Activated CD4-positive, alpha-beta T cell treated with anti-CD3 and anti-CD28 coated beads for 1 hour (primary cell): ENCODE measurements at places on chromosomes 16 and 17.

DNA sequence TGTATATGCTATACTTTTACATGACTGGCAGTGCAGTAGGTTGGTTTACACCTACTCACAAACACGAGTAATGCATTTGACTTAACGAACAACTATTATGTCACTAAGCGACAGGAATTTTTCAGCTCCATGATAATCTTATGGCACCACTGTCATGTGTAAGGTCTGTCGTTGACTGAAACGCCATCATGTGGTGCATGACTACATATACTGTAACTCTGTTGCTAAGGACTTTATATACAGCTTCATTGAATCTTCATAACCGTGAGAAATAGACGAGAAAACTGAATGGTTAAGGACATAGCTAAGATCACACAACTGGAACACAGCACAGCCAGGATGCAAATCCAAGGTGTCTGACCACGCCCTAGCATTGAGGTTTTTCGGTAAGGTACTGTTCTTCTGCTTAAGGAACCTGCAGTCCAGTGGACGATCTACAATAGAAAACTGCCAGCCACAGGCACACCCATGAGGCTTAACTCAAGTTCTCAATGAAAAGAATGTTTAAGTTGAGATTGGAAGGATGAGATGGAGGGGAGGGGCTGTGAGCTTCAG, 3.3 kb downstream of the CFAP20 start:
- DNase-seq, result no peak

GRCh38 chr16:88533932-88534637, 36.1 kb upstream of the ZC3H18 start:
- DNase-seq, result peak; percentile 72

DNA sequence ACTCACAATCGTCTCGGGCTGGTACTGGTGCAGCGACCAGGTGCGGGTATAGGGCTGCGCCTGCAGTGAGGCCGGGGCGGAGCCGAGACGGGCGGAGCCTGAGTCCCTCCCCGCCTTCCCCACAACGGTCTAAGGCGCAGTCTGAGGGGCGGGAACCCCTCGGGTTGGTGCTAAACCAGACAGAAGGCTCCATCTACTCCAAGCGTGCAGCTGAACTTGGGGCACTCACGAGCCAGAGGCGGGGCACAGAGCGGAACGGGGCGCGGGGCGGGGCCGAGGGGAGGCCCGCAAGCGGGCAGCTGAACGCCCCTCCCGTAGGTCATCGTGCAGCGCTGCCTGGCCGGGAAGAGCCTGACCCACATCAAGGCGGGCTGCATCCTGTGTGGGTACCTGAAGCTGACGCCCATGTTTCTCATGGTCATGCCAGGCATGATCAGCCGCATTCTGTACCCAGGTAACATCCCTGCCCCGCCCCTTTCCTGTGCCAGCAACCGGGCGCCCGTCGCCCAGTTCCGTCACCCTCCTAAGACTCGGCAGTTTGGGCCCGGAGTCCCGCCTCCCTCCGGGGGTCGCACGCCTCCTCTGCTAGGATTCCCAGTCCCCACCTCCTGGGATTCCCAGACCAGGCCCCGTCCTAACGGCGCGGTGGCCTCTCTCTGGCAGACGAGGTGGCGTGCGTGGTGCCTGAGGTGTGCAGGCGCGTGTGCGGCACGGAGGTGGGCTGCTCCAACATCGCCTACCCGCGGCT, 5.0 kb downstream of the SLC5A2 start:
- DNase-seq, result peak; percentile 63

DNA sequence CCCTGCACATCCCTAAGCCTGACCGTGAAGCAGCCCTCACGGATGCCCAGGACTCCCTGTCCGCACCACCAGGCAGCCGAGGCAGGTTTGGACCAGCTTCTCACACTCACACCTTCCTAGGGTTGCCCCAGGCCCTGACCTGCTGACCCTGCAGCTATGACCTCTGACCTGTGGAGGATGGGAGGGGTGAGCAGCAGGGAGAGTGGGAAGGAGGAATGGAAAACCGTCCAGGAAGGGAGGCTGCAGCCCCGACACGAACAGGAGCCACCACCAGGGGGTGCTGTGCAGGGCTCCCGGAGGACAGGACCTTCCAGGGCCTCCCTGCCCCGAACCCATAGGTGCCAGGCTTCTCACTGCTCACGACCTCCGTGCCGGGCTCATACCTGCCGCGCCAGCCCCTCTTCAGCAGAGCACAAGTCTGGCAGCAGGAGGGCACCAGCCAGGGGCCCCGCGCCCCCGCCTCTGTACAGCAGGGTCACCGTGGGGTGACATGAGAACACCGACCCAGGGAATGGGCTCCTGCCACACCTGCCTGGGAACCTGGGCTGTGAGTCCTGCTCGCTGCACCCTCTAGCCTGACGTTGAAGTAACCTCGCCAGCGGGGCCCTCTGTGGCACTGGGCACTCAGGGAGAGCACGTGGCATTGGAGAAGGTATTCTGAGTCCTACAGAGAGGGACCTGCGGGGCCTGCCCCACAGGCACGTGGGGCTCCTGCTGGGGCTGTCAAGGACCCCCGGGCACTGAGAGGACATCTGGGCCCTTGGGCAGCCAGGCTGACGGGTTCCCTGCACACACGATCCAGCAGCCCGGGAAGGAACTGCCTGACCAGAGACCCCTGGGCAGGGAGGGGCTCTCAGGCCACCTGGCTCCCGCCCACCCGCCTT, 37.6 kb downstream of the CTU2 start:
- peak; percentile 67 for DNase-seq

GRCh38 chr17:80847496-80848230, 144.0 kb upstream of the CHMP6 start:
- DNase-seq, result peak; percentile 35

- DNase-seq, result no peak
Measured at GRCh38 chr17:20010099-20010863, 1.1 kb downstream of the SPECC1 start.

GRCh38 chr17:82053556-82054263, 2.0 kb downstream of the GPS1 start:
- DNase-seq, result no peak

GRCh38 chr17:38598536-38598935, 7.2 kb downstream of the SRCIN1 start:
- DNase-seq, result no peak

DNA sequence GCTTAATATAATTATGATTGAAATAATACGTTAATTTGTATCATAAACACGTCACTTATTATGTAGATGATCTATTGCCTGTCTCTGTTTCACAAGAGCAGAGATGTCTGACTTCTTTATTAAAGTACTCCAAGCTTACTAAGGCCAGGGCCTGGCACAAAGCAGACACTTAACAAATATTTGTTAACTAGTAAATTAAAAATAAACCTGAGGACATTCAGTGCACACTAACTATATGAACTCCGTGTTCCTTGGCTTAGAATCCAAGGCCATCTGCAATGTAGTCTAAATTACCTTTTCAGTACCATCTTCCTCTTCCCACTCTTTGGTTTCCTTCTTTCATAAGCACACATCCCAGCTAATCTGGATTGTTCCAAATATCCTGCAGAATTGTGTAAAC, 210.8 kb upstream of the SOX9 start:
- DNase-seq, result no peak

- DNase-seq, result no peak
Measured at GRCh38 chr17:76071531-76072147, 678 bp downstream of the SRP68 start.

DNA sequence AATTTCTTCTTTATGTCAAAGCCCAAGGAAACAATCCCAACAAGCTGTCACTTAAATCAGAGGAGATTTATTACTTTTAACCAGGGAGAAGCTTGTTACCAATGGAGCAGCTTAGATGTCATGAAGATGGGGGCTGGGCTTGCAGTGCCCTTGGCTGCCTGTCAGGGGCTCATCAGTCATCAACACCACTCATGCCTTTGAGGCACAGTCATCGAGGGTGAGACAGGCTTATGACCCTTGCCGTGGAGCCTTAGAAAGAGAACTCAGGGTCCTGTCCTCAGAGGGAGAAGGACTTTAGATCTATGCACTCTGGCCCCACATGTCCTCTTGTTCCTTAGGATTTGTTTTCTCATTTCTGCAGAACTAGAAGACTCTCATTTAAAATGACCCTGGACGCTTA, 318.3 kb downstream of the CBLN1 start:
- no peak for DNase-seq

DNA sequence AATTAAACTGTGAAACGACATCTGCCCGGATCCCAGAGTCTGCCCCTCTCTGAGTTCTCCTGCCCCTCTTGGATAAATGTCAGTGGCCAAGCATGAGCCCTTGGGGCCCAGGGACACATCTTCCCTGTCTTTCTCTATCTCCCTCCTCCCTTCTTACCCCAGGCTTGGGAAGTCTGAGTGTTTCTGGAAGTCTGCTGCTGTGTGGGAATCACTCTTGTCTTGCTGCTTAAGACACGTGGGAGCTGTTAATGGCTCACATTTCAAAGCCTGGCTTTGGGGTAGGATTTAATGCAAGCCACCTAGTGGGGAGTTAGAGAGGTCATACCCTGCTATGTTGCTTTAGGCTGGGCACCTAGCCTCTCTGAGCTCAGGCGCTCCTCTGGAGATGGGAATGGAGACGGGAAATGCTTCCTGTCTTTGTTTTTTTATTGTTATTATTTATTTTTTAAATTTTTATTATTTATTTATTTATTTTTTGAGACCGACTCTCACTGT, 218.5 kb upstream of the CIBAR2 start:
- no peak for DNase-seq

DNA sequence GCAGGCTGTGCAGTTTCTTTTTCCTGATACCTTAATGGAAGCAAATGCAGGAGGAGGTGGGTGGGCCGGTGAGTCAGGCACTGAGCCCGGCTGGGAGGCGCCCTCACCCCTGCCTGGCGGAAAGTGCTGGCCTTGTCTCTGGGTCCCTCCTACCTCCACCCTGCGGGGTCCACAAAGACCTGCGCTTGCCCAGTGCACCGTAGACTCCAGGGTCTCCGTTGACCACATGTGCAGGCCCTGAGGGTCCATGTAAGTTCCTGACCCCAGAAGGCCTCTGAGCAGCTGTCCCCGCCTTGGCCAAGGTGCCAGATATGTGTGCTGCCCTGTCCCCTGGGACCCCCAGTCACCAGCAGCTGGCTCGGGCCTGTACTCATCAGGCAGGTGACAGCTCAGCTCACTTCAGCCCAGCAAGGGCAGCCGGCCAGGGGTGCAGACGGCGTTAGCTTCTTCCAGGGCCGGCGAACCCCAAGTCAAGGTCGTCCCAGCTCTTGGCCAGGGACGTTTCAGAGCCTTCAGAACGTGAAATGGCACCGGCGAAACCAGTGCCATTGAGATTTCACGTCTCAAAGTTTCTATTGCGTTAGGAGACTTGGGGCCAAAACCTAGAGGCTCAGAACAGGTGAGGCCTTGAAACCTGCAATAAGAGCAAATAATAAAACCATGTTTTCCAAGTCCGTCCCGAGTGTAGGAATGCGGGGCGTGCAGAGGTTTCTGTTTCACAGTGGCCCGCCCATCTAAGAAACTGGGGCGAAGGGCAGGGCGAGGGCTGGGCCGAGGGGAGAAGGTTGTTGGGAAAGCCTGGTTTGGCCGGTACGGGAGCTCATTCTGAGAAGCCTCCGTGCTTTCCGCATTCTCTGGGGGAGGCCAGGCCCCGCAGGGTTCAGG, 12.1 kb downstream of the METRNL start:
- no peak for DNase-seq

DNA sequence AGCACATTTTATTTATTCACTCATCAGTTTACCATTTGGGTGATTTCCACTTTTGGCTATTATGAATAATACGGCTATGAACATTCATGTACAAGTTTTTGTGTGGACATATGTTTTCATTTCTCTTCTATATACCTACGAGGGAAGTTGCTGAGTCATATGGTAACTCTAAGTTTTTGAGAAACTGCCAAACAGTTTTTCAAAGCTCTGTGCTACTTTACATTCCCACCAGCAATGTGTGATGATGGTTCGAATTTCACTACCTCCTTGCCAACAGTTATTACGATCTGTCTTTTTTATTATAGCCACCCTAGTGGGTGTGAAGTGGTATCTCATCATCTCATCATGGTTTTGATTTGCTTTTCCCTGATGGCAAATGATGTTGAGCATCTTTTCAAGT, 63.7 kb upstream of the MRTFB start:
- DNase-seq, result no peak

DNA sequence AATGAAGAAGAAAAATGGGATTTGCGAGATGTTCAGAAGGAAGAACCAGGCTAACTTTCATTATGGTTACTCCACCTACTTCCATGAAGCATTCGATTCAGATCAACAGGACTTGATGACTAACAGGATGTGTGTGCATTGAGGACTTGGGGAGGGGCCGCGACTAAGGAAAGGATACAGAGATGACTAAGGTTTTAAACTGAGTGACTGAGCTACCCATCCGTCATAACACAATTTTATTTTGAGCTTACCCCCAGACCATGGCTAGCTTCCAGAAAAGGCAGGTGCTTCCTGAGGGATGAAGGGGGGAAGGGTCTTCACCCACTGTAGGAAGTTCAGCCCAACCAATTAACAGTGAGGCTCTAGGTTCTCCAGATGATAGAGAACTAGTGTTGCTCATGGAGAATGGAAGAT, 2.5 kb upstream of the CDYL2 start:
- DNase-seq, result peak; percentile 39

DNA sequence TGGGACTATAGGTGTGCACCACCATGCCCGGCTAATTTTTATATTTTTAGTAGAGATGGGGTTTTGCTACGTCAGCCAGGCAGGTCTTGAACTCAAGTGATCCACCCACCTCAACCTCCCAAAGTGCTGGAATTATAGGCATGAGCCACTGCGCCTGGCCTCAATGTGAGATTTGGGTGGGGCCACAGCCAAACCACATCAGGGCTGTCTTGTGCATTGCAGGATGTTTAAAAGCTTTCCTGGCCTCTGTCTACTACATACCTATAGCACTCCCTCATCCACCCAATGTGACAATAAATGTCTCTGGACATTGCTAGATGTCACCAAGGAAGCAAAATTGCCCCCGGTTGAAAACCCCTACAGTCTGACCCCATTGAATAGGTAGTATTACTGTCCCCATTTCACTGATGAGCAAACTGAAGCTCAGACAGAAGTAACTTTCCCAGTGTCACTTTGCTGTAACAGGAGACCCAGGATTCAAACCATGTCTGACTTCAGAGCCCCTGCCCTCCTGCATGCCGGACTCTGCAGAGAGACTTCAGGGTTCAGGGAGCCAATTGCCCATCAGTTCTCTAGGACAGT, 3.6 kb upstream of the MAP3K14 start:
- no peak for DNase-seq

DNA sequence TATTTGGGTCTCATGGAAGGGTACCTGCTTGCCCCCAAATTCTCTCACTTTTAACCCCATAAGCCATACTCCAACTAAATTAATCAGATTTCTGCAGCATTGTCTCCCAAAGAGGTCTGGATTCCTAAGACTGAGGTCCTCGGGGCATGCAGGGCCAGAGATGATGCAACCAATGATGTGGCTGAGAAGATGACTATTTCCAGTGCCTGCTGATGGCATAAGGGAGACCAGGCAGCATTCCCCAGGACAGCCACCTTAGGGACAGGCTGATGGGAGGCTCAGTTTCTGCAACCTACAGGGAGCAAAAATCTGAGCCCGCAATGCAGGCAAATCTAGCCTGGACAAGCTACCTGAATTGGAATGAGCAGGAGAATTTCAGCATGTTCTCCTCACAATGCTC, 76.8 kb upstream of the ASIC2 start:
- no peak for DNase-seq

- no peak for DNase-seq
Measured at GRCh38 chr16:12975766-12976165, 74.4 kb downstream of the SHISA9 start.

- no peak for DNase-seq
Measured at GRCh38 chr16:27549464-27549745, 308 bp downstream of the GTF3C1 start.

- DNase-seq, result no peak
Measured at GRCh38 chr17:70369391-70369790, 200.1 kb downstream of the KCNJ2 start.
